ENCODE measurements at places on chromosomes 2 and 18.

- no peak for DNase-seq
Observed at GRCh38 chr18:3901811-3902210, 451.8 kb downstream of the TGIF1 start.

GRCh38 chr2:201517094-201517493 lies 65.6 kb downstream of the STRADB start:
- DNase-seq = no peak

DNA sequence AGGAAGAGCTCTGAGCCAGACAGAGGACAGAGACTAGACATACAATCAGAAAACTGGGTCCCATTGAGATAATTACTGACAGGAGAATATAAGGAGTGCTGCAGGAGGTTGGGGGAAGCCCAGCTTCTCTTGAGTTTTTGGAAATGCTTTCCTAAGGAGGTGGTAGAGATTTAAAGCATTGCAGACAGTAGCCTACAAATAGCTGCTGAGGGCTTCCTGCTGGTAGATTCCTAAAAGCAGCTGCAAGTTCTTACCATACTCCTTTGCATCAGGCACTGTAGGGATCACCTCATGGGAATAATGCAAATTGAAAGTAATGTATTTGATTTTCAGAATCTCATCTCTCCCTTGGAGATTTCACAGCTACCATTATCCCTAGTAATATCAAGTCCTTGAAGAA lies 902.6 kb upstream of the GCFC2 start:
- no peak for DNase-seq

DNA sequence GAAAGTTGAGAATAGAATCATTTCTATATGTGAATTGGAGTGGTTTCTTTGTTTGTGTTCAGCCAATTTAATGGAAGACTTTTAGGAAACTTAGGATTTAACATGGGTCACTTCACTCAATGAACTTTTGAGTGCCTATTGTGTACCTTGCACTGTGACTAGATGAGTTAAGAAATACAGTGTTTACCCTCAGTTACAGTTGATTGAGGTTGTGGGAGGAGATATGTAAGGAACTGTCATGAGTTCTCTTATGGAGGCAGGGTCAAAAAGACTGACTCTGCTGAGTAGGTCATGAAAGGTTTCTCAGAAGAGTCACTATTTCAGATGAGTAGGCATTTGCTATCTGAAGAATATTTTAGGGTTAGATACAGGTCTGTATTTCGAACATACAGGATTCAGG lies 98.6 kb downstream of the RAB3GAP1 start:
- no peak for DNase-seq

DNA sequence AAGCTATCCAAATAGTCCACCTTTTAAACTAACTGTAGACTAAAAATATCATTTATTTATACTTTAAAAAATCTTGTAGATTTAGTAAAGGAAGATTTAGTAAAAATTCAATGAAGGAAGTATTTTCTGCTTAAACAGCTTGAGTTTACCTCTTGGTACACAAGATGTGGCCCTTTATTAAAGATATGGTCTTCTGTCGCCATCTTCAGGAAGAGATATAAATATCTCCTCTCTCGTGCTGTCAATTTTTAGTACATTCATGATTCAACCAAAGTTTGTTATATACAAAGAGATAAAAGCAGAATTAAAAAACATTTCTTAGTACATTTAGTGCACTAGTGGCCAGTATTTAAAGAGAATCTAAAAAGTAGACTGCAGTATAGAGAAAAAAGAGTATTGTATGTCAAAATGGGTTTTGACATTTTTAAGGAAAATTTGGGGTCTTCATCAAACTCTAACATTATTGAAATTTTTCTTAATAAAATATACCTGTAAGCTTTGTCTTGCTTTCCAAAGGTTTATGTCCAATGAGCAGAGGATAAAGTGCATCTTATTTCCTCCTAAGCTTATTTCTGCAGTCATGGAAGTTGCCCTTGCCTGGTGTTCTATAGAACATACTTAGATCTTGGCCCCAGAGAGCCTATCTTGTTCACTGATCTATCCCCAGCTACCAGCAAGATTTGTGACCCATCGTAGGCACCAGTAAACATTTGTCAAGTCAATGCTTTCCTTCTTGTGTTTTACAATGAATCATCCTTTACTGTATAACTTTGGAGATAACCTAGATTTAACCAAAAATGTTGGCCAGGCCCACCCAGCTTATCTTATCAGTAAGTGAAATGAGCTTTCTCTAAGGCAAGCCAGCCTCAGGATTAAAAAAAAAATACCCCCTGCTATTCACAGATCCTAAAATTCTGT lies 18.5 kb upstream of the EML6 start:
- DNase-seq = no peak
